ENCODE measurements at places on chromosomes 3 and 15.

DNA sequence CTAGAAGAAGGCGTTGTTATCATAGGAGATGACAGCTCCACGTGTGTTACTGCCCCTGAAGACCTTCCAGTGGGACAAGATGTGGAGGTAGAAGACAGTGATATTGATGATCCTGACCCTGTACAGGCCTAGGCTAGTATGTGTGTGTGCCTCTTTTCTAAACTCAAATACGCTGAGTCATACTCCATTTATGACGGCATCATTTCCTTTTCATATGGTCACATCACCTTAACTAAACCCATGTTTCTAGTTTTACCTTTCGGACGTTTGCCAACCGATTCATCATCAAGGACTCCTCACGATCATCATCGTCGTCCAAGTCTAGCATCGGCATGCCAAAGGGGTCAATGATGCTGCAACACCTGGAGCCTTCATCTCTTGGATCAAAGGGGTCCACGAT is 149.0 kb downstream of the CBLB start:
- no peak for DNase-seq

DNA sequence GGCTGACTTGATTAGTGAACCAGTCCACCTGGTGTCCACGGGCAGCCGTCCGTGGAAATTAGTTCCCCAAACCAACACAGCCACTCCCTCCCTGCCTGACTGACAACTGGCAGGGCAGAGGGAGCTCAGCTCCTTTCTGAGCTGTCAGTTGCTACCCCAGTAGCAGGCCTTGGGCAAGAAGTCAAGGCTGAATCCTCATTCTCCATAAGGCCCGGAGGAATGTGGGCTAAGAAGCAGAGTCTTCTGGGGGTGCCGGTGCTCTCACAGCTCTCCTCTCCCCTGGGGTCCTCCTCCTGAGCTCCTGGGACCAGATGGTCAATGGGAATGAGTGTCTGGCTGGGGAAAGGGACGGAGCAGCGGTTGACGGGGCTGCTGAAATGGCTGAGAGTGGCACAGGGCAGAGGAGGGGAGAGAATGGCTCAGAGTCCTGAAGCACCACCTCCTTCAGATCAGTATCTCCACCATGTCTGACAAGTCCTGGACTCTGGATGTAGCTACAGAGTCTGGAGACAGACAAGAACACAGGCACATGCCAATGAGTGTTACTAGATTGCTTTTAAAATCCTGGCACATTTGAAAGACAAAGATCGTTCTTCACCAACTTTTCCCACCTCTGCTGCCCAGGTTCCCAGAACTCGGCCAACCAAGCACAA is 16.9 kb downstream of the AMOTL2 start:
- DNase-seq: no peak

DNA sequence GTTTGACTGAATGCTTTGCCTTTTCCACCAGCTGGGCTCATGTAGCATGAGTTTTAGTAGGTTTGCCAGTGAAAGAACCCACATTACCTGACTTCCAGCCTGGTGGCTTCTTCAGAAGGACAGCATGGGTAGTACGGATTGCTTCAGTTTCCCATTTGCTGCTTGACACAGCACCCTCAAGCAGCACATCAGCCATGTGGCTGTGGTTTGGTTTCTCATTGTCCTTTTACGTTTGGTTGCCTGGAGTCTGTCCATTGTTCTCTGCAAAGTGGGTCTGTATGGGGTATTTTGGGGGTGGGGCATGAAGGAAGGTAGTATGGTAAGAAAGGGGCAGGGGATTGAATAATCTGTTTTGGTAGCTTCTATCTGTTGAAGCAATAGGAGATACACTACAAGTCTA is 227.2 kb upstream of the ICE2 start:
- no peak for DNase-seq

GRCh38 chr3:169297214-169297613 is 366.3 kb downstream of the MECOM start:
- DNase-seq: no peak

- DNase-seq: no peak
These were observed 56.5 kb upstream of the GATA2 start for GRCh38 chr3:128549283-128550112.

DNA sequence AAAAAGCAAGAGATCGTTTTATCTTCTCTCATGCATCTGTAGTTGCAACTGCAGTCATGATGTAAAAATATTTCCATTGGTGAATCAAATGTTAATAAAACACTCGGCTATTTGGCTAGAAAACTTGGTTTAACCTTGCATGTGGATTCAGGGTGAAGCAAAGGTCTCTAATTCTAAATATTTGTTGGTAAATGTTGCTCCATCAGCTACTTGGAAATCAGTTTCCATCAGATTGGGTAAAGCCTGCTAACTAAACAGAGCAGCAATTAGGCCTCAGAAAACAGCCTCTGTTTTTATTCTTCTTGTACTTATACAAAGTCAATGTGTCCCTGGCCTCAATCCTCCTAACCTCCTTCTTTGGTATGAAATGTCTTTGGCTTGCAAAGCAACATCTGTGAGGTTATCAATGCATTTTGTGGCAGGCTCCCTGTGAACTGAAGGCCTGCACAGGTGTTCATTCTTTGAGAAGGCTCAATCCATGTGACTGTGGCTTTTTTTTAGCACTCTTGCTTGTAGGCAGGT is 312.3 kb downstream of the WDR72 start:
- DNase-seq: no peak

DNA sequence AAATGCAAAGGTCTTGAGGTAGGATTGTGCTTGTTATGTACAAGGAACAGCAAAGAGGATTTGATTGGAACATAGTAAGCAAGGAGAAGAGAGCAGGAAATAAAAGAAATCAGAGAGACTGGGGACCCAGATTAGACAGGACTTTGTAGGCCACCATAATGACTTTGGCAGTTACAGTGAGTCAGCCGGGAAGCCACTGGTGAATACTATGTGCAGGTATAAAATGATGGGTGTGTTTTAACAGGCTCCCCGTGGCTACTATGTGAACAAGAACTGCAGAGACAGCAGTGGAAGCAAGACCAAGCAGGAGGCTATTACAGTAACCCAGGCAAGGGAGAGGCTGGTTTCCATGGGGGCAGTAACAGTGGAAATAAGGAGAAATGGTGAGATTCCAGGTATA is 55.2 kb downstream of the NPTN start:
- no peak for DNase-seq

GRCh38 chr3:162770551-162770950 is 1273.9 kb downstream of the OTOL1 start:
- DNase-seq: no peak

DNA sequence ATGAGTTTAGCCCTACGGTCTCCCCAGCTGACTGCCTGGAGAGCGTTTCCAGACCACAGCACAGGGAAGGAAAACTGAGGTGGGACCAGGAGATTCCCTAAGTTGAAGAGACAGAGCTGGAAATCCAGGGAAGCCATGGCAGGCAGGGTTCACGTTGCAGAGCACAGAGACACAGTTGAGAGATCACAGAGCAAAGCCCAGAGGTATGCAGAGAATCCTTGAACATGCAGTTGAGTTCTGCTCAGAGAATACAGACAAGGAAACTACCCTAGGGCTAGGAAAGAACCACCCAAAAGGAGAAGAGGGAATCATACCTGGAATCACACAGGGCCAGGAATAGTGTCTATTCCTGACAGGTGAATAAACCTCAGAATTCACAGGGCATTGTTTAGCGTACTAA is 14.3 kb downstream of the SLC28A1 start:
- DNase-seq: no peak

- DNase-seq: no peak
These were observed 247.5 kb upstream of the GOLIM4 start for GRCh38 chr3:168342946-168343850.

DNA sequence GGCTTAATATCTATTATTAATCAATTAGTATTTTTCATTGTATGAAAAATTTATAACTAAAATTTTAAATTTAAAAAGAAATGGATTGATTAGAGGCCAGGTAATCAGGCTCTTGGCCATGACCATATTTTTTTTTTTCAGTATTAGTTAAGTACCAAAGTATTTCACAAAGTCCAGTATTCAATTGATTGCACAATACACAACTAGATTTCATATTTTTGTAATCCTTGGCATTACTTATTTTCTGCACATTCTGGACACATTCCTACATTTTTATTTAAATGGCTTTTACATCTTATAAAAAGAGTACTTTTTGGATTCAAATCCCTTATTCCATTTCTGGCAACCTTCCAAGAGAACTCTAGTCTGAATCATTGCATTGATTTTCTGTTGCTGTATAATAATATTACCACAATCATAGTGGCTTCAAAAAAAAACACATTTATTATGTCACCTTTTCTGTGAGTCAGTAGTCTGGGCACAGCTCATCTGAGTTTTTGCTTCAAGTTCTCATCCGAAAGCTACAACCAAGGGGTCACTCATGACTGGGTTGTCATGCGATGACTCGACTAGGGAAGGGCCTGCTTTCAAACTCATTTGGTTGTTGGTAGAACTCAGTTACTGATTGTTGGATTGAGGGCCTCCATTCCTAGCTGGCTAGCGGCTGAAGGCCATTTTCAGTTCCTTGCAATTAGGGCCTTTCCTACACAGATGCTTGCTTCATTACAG is 90.7 kb downstream of the CNTN6 start:
- no peak for DNase-seq

- no peak for DNase-seq
These were observed 36.8 kb downstream of the CA12 start for GRCh38 chr15:63344731-63345390.

GRCh38 chr3:69658514-69659140 is 80.6 kb upstream of the MITF start:
- DNase-seq: no peak

DNA sequence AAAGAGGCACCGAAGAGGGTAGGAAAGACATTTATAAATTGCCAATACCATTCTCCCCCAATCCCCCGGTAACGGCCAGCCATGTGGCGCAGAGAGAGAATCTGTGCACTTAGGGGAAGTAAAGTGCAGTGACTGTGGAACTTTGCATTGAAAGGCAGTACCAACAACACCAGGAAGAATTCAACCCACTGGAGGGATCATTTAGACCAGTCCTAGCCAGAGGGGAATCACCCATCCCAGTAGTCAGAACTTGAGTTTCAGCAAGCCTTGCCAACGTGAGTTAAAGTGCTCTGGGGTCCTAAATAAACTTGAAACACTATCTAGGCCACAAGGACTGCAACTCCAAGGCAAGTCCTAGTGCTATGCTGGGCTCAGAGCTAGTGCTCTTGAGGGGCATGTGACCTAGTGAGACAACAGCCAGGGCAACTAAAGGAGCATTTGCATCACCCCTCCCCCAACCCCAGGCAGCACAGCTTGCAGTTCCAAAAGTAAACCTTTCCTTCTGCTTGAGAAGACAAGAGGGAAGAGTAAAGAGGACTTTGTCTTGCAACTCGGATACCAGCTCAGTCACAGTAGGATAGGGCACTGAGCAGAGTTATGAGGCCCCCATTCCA is 15.0 kb downstream of the CEP70 start:
- DNase-seq: no peak

DNA sequence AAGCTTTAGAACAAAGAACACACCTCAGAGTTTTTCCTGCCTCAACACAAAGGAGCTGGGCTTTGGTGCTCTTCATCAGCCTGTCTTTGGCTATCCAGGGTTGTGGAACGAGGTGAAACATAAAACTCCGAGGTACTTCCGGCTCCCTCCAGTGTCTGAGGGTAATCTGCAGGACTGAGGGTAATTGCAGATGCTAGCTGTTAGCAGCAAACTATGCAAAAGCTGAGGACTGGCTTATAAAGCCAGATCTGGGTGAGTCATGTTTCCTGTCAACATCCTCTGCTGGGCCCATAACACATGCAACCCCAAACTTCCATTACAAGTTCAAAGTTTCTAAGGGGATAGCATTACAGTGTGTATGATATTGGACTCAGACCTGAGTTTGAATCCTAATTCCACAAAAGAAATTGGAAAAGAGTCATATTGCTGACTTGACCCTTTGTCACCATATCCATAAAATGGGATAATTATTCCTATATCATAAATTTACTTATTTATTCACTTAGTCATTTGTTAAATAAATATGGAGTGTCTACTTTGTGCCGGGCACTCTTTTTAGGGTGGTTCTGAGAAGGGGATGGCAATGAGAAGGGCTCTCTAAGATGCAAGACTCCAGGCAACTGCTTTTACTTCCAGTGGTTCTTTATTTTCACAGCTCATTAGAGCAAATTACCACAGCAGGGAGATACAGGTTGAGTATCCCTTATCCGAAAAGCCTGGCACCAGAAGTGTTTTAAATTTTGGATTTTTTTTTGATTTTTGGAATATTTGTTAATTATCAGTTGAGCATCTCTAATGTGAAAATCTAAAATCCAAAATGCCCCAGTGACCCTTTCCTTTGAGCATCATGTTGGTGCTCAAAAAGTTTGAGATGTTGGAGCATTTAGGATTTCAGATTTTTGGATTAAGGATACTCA is 9.5 kb upstream of the TRIM69 start:
- DNase-seq: peak; percentile 97

GRCh38 chr15:63994073-63994600 is 52.1 kb downstream of the DAPK2 start:
- no peak for DNase-seq

DNA sequence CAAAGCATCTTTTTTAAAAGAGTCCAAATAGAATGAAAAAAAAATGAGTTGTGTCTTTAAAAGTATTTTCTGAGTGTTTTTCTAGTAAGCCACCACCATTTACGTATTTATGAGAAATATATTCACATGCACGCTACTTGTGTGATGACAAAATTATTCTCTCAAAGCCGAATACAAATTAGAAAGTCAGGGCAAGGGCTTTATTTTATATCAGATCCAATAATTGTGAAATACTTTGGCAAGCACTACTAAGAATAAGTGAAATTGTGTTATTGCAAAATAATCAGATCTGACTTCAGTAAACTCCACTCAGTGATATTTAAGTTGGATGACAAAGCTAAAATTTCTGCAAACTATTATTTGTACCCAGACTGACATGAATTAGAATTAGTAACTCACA is 589.3 kb upstream of the KCNMB2 start:
- no peak for DNase-seq

- no peak for DNase-seq
These were observed 102.4 kb upstream of the TUSC7 start for GRCh38 chr3:116607205-116607604.

GRCh38 chr15:35330048-35330695 is 215.8 kb downstream of the DPH6 start:
- DNase-seq: no peak

DNA sequence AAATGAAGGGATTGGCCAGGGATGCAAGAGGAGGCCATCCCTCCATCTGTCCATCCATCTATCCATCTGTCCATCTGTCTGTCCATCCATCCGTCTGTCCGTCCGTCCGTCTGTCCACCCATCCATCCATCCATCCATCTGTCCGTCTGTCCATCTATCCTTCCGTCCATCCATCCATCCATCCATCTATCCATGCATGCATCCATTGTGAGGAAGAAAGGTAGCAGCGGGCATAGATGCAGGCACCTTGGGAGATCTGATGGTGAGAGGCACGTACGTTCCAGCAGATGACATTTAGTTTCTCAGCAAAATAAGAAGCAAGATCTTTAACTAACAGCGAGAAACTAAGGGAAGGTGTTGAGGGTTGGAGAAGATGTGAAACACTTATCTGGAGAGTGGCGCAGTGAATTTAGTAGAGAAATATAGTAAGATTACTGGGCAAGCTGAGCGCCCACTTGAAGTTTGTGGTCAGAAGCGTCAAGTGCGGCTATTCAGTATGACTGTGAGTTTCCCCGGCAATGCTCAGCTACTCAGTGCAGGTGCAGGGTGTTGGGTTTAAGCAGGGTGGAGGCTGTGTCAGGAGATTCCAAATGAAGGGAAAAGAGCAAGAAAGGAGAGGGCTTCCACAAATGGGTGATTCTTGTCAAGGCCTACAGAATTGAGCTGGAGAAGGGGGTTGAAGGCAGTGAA is 22.4 kb upstream of the SRP14 start:
- peak; percentile 87 for DNase-seq
